LoVo (cell line): ENCODE measurements at places on chromosomes 7 and 10.

DNA sequence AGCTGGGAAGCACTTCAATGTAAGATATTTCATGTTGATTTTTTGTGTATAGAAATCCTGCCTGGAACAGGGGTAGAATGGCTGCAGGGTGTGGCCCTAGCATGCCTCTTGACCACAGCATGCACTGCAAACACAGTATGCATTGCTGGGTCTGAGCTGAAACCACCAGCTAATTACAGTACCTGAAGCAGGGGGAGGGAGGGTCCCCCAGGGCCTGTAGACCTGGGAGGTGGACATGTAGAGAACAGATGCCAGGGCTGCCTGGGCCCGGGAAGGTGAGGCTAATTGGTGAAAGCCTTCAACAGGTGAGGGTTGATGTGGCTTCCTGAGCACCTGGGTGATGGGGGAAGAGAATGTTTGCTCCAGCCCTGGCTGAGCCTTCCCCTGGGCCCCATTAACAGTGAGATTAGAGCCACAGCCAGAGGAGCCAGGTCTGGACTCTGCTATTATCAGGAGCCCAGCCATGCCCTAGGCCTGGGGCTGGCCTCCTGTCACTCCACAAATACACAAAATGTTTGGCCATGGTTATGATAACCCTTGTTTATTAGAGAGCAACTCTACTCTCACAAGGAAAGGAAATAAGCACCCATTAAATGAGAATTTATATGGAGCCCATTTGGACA lies 83.3 kb downstream of the PLXNA4 start:
- DNase-seq: no peak

GRCh38 chr7:158500651-158501052 lies 87.0 kb downstream of the PTPRN2 start:
- DNase-seq: no peak

DNA sequence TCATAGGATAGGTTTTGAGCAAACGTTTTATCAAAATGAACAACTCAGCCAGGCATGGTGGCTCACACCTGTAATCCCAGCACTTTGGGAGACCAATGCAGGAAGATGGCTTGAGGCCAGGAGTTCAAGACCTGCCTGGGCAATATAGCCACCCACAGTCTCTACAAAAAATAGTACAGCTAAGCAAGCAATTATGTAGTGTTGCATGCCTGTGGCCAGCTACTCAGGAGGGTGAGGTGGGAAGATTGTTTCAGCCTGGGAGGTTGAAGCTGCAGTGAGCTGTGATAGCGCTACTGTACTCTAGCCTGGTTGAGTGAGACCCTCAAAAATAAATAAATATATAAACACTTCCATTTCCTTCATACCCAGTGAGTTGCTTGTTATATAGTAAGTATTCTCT lies 67.1 kb downstream of the LSMEM1 start:
- DNase-seq: no peak

- no peak for DNase-seq
These were observed 38.3 kb downstream of the C1QL3 start for GRCh38 chr10:16483241-16483917.

DNA sequence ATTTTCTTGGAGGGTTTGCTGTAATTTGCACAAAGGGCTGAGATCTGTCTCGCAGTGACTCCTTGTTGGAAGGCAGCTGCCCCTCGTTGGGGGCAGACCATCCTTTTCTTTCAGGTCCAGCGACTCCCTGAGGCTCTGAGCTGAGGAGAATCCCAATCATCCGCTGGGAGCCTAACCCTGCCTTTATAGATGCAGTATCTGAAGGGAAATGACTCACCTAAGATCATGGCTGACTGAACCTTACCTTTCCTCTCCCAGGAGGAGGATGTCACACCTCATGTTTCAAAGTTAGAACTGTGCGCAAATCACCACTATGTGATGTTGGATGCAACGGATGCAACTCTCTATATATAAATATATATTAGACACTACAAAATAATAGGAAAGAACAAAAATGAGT lies 36.4 kb upstream of the MXI1 start:
- DNase-seq: no peak

- DNase-seq: no peak
These were observed 87.5 kb upstream of the GATAD1 start for GRCh38 chr7:92359801-92360200.

- DNase-seq: no peak
These were observed 61.8 kb downstream of the INHBA start for GRCh38 chr7:41641011-41641664.
